Stimulated activated naive B cell treated with anti-CD40 and anti-IgM and Interleukin-4, amounts not matched to agents 10 μg/mL and 1 μg/mL and 100 μg/mL, for 72 hours (primary cell): ENCODE measurements at places on chromosomes 3 and 15.
A peak's percentile ranks its signal among the peaks of the same experiment; 100 is the strongest.

- H3K4me3 ChIP-seq = no peak overlapping the region
- H3K27ac ChIP-seq = no peak overlapping the region
- no peaks in the 10 kb centered on the region for H3K4me1 ChIP-seq
- DNase-seq = no peak
- H3K36me3 ChIP-seq = no peaks in the 10 kb centered on the region
These were observed 132.7 kb downstream of the ANXA2 start for GRCh38 chr15:60265057-60265456.

DNA sequence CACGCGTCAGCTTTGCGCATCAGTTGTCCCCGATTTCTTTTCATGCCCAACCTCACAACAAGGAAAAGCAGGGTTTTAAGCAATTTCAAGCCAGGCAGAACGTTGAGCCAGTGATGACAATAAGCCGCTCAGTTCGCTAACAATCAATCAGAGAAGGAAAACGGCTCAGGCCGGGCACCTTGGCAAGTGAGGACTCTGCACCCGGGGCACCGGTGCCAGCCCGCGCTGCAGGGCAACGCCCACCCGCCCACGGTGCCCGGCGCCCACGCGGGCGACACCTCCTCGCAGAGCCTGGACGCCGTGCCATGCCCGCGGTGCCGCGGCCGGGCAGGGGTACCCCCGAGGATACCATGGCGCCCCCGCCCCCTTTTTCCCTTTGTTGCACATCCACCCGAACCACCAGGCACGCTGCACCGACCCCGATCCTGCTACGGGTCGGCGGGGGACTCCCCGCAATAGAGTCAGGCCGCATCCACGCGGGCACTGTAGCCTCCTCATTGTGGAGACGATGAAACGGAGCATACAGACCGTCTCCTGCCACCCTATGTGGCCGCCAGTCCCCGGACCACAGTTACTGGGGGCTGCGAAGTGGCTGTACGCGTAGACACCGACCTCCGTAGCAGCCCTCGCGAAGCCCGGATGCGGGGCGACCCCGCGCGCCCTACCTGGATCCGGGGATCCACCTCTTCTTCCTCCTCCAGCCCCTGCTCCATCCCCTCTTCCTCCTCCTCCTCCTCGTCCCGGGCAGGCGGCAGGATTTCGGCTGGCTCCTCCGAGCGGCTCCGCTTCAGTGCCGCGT lies 581 bp downstream of the SH3BP5 start:
- peaks cover 61% of the 10 kb centered on the region for H3K4me1 ChIP-seq
- DNase-seq = peak; percentile 41
- H3K4me3 ChIP-seq = peak overlapping the region; percentile 93
- peak overlapping the region; percentile 90 for H3K27ac ChIP-seq

- no peak overlapping the region for H3K27ac ChIP-seq
- H3K4me1 ChIP-seq = no peaks in the 10 kb centered on the region
- no peaks in the 10 kb centered on the region for H3K27me3 ChIP-seq
- no peak for DNase-seq
- H3K4me3 ChIP-seq = no peak overlapping the region
These were observed 84.0 kb upstream of the ACKR4 start for GRCh38 chr3:132513057-132513456.

DNA sequence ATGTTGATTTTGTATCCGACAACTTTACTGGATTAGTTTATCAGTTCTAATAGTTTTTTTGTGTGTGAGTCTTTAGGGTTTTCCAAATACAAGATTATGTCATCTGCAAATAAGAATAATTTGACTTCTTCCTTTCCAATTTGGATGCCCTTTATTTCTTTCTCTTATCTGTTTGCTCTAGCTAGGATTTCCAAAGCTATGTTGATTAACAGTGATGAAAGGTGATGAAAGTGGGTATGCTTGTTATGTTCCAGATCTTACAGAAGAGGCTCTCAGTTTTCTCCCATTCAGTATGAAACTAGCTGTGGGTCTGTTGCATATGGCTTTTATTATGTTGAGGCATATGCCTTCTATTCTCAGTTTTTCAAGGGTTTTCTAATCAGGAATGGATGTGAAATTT lies 56.4 kb upstream of the CHRNB4 start:
- H3K4me1 ChIP-seq = peaks cover 18% of the 10 kb centered on the region
- no peak overlapping the region for H3K4me3 ChIP-seq
- no peak for DNase-seq
- peaks cover 8% of the 10 kb centered on the region for H3K27me3 ChIP-seq

GRCh38 chr3:131705558-131706051 lies 202.8 kb upstream of the MRPL3 start:
- no peak for DNase-seq
- no peaks in the 10 kb centered on the region for H3K27me3 ChIP-seq
- H3K36me3 ChIP-seq = no peaks in the 10 kb centered on the region

GRCh38 chr3:66392966-66393332 lies 107.9 kb downstream of the LRIG1 start:
- H3K36me3 ChIP-seq = peaks cover 16% of the 10 kb centered on the region
- peak overlapping the region; percentile 86 for H3K4me3 ChIP-seq
- no peaks in the 10 kb centered on the region for H3K27me3 ChIP-seq
- peaks cover 53% of the 10 kb centered on the region for H3K4me1 ChIP-seq

DNA sequence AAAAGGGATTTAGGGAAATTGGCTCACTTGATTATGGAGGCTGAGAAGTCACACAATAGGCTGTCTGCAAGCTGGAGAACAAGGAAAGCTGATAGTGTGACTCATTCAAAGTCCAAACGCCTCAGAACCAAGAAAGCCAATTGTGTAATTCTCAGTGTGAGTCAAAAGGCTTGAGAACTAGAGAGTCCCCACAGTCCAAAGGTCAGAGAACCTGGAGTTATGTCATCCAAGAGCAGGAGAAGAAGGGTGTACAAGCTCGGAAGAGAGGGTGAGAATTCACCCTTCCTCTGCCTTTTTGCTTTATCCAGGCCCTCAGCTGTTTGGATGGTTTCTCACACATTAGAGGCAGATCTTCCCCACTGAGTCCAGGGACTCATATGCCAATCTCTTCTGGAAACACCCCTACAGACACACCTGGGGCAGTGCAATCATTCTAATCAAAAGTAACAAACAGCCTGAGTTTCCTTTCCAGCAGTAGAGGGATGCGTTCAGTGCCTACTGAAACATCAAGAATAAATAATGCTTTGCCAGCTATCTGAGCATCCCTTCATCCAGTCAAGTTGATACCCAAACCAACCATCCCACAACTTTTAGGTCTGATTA lies 271.5 kb downstream of the SATB1 start:
- peaks cover 5% of the 10 kb centered on the region for H3K4me1 ChIP-seq
- peaks cover 3% of the 10 kb centered on the region for H3K27me3 ChIP-seq
- no peak for DNase-seq
- H3K36me3 ChIP-seq = no peaks in the 10 kb centered on the region
- no peak overlapping the region for H3K27ac ChIP-seq

DNA sequence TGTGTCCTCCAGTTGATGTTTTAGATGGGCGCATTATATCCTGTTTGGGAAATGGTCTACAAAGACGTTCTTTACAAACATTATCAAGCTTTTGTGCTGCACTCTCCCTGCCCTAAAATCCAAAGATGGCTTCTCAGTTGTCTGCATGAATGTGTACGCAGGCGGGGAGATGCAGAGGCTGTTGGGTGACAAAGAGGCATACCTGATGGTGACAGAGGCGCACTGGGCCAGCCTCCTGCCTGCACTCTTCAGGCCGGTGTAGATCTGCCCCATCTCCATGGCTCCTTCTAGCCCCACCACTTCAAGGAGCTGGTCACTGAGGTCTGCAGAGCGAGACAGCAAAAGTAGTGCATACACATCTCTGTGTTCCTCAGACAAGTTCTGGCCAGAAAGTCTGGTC lies 55.8 kb upstream of the ETV5 start:
- no peaks in the 10 kb centered on the region for H3K4me1 ChIP-seq
- DNase-seq = no peak
- H3K4me3 ChIP-seq = no peak overlapping the region
- H3K36me3 ChIP-seq = peaks cover 5% of the 10 kb centered on the region
- no peak overlapping the region for H3K27ac ChIP-seq

- H3K27ac ChIP-seq = no peak overlapping the region
- no peak for DNase-seq
- peaks cover 66% of the 10 kb centered on the region for H3K36me3 ChIP-seq
- no peak overlapping the region for H3K4me3 ChIP-seq
- no peaks in the 10 kb centered on the region for H3K27me3 ChIP-seq
These were observed 30.5 kb upstream of the APH1B start for GRCh38 chr15:63246691-63247469.

DNA sequence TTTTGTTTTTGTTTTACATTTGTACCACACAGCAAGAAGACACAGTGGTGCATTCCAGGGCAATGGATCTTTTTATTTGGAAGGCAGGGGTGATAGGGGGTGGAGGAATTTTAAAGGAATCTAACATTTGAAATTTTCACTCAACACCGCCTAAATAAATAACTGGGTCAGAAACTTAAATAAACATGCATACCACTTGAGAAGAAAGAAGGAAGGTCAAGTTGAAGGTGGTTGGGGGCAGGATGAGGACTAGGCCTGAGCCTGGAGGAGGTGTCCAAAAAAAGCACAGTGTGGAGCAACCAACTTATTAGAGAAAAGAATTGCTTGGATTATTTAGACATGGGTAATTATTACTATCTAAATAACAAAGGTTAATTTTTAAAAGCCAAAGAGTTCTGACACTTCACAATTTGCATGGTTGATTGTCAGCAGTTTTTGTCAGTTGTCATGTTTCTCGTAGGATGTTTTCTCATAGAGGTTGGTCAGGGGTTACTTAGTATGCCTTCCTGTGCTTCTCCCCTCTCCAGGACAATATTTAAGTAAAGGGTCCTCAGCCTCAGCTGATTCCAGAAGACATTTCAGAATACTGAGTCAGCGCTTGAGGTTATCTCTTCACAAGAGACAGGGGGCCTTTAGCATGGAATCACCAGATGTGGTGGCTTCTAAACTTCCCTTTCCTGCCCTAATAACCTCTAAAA lies 173.7 kb upstream of the SLC2A2 start:
- DNase-seq = no peak
- peaks cover under 1% of the 10 kb centered on the region for H3K36me3 ChIP-seq
- H3K4me1 ChIP-seq = no peaks in the 10 kb centered on the region
- H3K27me3 ChIP-seq = no peaks in the 10 kb centered on the region
- no peak overlapping the region for H3K4me3 ChIP-seq

GRCh38 chr3:173553635-173554280 lies 156.2 kb downstream of the NLGN1 start:
- no peaks in the 10 kb centered on the region for H3K4me1 ChIP-seq
- DNase-seq = no peak
- H3K27me3 ChIP-seq = no peaks in the 10 kb centered on the region
- H3K27ac ChIP-seq = no peak overlapping the region

GRCh38 chr3:20400281-20400680 lies 214.3 kb upstream of the SGO1 start:
- H3K27ac ChIP-seq = no peak overlapping the region
- H3K36me3 ChIP-seq = no peaks in the 10 kb centered on the region
- H3K27me3 ChIP-seq = no peaks in the 10 kb centered on the region
- H3K4me1 ChIP-seq = no peaks in the 10 kb centered on the region
- no peak overlapping the region for H3K4me3 ChIP-seq

- DNase-seq = no peak
- H3K27ac ChIP-seq = no peak overlapping the region
- no peaks in the 10 kb centered on the region for H3K36me3 ChIP-seq
These were observed 2.5 kb downstream of the PRR23E start for GRCh38 chr3:127195417-127195816.

DNA sequence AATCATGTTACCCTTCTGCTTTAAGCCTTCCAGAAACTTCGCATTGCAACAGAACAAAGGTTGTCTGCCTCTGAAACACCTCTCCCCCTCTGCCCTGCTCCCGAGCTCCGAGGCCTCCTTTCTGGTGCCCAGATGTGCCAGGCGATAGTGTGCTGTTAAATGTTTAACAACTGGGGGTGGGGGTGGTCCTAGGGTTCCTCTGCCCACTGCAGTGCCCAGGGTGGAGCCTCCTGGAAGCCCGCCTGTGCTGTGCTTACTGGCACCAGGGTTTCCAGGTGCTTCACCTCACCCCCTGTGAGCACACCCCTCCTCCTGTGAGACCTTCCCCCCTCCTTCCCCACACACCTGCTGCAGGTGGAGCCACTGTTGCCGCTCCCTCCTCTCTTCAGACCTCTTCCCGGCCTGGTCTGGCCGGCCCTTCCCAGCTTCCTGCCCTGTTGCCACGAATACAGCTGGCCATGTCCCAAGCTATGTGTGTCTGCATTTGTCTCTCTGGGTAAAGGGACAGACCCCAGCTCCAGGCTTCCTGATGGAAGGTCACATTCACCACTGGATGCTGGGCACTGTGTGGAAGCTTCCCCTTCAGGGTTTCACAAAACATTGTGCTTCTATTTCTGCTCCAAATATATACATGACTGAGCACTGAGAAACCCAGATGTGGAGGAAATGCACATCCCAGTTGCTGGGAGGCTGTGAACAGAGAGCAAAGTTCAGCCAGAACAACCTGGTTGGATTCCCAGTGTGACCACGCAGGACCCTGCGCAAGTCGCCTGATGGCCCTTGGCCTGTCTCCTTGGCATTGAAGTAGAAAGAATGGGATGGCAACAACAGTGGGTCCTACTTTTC lies 37.2 kb downstream of the MGLL start:
- peak overlapping the region; percentile 86 for H3K27ac ChIP-seq
- no peak overlapping the region for H3K4me3 ChIP-seq
- H3K4me1 ChIP-seq = peaks cover 39% of the 10 kb centered on the region
- H3K27me3 ChIP-seq = peaks cover 7% of the 10 kb centered on the region
- peaks cover 29% of the 10 kb centered on the region for H3K36me3 ChIP-seq

DNA sequence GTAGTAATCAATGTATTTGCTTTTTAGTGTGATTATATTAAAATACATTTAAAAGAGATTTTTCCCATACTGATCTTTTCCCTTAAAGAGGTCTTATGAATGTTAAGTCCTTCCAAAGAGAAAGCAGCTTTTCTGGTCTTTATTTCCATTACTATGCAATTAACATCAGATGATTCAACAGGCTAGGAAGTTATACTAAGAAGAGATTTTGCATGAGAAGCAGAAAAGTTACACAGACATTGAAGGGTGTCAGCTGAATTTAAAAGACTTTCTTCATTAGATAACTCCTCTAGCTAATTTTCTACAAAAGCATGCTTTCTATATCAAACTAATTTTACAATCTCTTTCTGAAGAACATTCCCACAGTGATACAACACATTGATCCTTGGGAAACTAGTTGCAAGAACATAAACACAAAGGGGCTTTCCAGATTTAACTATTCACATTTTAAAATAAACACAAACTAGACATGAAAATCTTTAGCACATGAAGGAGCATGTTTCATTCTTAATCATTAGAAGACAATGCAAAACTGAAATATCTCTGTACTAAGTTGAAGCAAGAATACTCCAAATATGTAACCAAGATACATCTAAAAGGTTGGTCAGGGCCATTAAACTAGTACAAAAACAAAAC lies 965.8 kb downstream of the ROBO1 start:
- no peaks in the 10 kb centered on the region for H3K27me3 ChIP-seq
- H3K36me3 ChIP-seq = no peaks in the 10 kb centered on the region
- no peaks in the 10 kb centered on the region for H3K4me1 ChIP-seq
- DNase-seq = no peak
- no peak overlapping the region for H3K4me3 ChIP-seq
- no peak overlapping the region for H3K27ac ChIP-seq

GRCh38 chr3:94544131-94544789 lies 481.4 kb downstream of the NSUN3 start:
- H3K4me3 ChIP-seq = no peak overlapping the region
- H3K4me1 ChIP-seq = no peaks in the 10 kb centered on the region
- no peaks in the 10 kb centered on the region for H3K27me3 ChIP-seq
- no peaks in the 10 kb centered on the region for H3K36me3 ChIP-seq
- DNase-seq = no peak
- no peak overlapping the region for H3K27ac ChIP-seq

GRCh38 chr3:22939349-22939748 lies 263.8 kb upstream of the UBE2E2 start:
- DNase-seq = no peak
- no peaks in the 10 kb centered on the region for H3K36me3 ChIP-seq
- no peaks in the 10 kb centered on the region for H3K27me3 ChIP-seq
- no peak overlapping the region for H3K27ac ChIP-seq
- no peaks in the 10 kb centered on the region for H3K4me1 ChIP-seq
